Activated CD8-positive, alpha-beta memory T cell treated with anti-CD3 and anti-CD28 coated beads for 36 hours (primary cell): ENCODE measurements at places on chromosomes 3 and 15. TPM values are rescaled to one million over a fixed set of nuclear protein-coding genes. Genes with fewer than 3 reads are reported as not detected.

Gene BOC
- not detected for total RNA-seq

Gene CYP19A1
- not detected for total RNA-seq

Gene CP
- total RNA-seq: not detected

Gene RPL4
- 4,526 TPM for total RNA-seq

Gene SEC22C
- 46.9 TPM for total RNA-seq

Gene ARHGEF26
- total RNA-seq: 0.08 TPM

Gene TRPM1
- total RNA-seq: not detected

Gene DAZL
- 0.08 TPM for total RNA-seq
